Endothelial cell of umbilical vein (primary cell): ENCODE measurements at places on chromosomes 6 and 20. TPM values are rescaled to one million over a fixed set of nuclear protein-coding genes. Genes with fewer than 3 reads are reported as not detected.

GRCh38 chr6:551405-551804 is 105.5 kb downstream of the HUS1B start:
- DNase-seq, result no peak

The ACOT8 gene
- total RNA-seq, result 15.5 and 15.8 TPM in 2 replicates

- DNase-seq, result no peak
Observed at GRCh38 chr6:14543971-14544585, 426.5 kb downstream of the CD83 start.

The CARMIL1 gene
- 8.7 and 8.8 TPM in 2 replicates for total RNA-seq

DNA sequence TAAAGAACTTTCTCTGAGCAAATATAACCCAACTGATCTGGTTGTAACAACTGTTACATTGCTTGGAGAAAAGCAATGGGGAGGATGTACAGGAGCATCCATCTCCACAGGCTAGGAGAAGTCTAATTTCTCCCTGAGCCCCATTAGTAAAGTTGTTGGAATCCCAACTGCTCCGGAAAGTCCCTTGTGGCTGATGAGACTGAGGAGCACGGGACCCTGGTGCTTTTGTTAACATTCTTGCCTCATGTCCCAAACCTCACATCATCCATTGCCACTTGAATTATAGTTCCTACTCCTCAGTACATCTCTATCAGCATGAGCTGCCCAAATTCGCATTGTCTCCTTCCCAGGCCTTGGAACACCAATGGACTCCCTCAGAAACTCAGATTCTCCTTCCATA is 260.6 kb upstream of the BMP2 start:
- no peak for DNase-seq

GRCh38 chr6:90730151-90730673 is 143.3 kb upstream of the MAP3K7 start:
- DNase-seq, result no peak

- no peak for DNase-seq
Observed at GRCh38 chr6:42402184-42402583, 49.5 kb downstream of the TRERF1 start.

The CST4 gene
- total RNA-seq, result not detected in 2 replicates

The RIPOR3 gene
- total RNA-seq, result not detected in 2 replicates

The MACROD2 gene
- total RNA-seq, result 0.73 and 0.97 TPM in 2 replicates

DNA sequence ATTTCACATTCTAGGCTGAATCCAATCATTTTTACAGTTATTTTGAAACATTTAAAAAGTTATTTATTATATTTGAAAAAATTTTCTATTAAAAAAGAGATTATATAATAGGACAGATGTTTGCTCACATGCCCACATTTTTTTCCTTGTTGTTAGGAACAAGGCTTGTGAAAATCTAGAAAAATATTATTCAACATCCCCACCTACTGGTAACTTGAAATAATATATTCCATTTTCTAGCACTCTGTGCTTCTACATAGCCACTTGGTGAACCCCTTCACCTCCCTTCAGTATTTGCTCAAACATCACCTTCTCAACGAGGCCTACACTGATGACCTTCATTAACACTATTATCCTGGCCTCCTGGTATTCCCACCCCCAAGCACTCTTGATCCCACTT is 18.3 kb upstream of the GPRC6A start:
- peak; percentile 36 for DNase-seq

GRCh38 chr6:811831-812230 is 118.9 kb upstream of the EXOC2 start:
- DNase-seq, result no peak

- DNase-seq, result no peak
Observed at GRCh38 chr20:57071283-57071731, 195.1 kb downstream of the BMP7 start.

The TGM2 gene
- 708 and 868 TPM in 2 replicates for total RNA-seq

The C6orf52 gene
- total RNA-seq, result not detected in 2 replicates

DNA sequence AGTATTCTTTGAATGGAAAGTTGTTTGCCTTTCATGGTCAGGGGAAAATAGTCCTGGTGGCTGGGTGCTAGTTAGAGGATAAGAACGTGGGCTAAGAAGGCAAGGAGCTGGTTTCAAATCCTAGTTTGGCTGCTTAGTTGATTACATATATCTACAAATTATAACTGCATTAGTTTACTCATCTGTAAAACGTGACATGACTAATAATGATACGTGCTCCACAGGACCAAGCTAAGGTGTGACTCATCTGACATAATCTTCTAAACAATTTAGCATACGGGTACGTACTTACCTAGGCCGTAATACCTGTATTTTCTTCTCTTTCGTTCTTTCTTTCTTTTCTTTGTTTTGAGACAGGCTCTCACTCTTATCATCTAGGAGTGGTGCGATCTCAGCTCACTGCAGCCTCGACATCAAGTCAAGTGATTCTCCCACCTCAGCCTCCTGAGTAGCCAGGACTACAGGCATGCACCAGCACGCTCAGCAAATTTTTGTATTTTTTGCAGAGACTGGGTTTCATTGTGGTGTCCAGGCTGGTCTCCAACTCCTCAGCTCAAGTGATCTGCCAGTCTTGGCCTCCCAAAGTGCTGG is 1274.2 kb upstream of the GJE1 start:
- peak; percentile 32 for DNase-seq

- no peak for DNase-seq
Observed at GRCh38 chr6:121755485-121755884, 320.0 kb downstream of the GJA1 start.

The BEND6 gene
- 0.35 and 0.66 TPM in 2 replicates for total RNA-seq

The RAD21L1 gene
- not detected in 2 replicates for total RNA-seq

GRCh38 chr20:10922941-10923340 is 249.1 kb upstream of the JAG1 start:
- DNase-seq, result no peak

DNA sequence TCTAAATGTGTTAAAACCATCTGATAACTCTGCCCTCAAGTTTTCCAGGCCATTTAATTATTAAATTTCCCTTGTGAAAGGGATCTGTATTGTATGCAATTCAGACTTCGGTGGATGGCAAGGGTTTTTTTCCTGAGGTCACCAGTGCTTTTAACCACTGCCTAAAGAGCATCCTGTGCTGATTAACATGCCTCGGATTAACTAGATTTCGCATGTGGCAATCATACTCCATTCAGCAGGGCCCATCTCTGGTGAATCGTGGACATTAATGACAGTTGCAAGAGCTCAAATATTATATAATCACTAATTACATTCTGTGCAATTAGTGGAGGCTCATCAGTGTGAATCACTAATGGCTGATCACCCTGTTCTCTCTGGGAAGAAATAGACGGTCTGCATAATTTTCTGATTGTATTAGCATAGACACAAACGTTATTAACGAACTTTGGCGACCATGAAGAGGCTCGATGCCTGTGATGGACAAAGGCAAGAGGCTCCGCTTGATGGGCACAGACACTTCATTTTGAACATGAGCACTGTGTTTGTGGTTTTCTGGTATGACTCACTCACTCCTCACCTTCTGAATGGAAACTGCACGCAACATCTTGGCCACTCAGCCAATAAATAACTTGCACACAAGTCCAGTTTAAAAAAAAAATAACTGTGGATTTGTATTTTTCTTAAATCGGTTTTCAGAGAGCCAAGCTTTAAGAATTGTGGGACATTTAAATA is 31.4 kb downstream of the LINC00237 start:
- DNase-seq, result no peak

GRCh38 chr6:137160763-137161162 is 12.7 kb downstream of the IL22RA2 start:
- DNase-seq, result no peak

The B4GALT5 gene
- total RNA-seq, result 58.5 and 70.1 TPM in 2 replicates

GRCh38 chr6:11622156-11622555 is 84.6 kb downstream of the TMEM170B start:
- no peak for DNase-seq

DNA sequence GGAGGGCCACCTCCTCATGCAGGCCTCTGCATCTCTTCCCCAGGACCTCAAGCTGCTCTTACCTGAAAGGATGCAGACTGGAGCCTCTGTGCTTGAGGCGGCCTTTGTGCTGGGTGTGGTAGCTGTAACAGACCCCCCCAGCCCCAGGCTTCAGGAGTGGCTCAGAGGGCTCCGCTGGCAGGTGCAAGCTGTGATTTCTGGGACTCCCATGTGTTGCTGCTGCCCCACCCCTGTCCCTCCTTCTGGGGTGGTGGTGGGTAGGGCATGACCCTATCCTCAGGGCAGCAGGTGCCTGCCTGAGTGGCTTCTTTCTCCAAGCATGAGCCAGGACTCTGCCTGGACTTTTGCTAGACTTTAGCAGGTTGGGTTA is 121.2 kb downstream of the SULF2 start:
- DNase-seq, result no peak

The ZFAND3 gene
- total RNA-seq, result 54.2 and 55.3 TPM in 2 replicates

- DNase-seq, result no peak
Observed at GRCh38 chr6:142822383-142822782, 122.6 kb downstream of the HIVEP2 start.

DNA sequence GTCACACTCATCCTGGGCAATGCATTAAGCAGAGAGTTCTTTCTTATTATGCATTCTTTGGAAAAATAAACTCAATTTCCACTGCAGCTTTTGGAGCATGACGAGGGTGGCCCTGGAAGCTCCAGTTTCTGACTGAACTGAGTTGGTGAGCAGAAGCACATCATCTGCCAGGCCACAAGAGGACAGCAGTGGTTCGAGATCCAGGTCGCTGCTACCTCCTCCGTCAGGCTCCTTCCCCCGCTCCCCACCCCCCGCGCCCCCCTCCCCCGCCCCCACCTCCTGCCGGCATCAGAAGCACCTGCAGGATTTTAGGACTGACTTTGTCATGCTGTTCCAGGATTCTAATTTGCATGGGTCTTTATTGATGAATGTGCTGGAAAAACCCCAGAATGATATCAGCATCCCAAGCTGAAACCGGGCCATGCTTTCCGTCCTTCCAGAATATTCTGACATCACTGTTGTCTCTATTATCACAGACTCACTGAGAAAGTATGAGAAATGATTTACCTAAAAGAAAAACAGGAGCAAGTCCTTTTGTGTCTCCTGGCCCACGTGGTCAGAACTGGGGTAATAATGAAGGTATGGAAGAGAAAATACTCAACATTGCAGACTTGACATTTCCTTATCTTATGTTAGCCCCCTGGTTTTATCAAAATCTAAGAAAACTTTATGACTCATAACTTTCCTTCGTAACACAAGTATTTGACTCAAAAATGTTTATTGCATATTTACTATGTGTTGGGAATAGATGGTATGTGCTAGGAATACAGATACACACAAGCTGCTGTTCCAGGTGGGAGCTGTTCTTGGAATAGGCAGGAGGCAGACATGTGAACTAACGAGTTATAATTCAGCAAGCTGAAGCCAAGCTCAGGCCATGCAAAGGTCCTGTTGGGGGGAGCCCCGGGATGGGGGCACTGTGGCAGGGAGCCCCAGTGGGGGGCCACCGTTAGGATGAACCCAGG is 220.2 kb upstream of the EXOC2 start:
- no peak for DNase-seq

DNA sequence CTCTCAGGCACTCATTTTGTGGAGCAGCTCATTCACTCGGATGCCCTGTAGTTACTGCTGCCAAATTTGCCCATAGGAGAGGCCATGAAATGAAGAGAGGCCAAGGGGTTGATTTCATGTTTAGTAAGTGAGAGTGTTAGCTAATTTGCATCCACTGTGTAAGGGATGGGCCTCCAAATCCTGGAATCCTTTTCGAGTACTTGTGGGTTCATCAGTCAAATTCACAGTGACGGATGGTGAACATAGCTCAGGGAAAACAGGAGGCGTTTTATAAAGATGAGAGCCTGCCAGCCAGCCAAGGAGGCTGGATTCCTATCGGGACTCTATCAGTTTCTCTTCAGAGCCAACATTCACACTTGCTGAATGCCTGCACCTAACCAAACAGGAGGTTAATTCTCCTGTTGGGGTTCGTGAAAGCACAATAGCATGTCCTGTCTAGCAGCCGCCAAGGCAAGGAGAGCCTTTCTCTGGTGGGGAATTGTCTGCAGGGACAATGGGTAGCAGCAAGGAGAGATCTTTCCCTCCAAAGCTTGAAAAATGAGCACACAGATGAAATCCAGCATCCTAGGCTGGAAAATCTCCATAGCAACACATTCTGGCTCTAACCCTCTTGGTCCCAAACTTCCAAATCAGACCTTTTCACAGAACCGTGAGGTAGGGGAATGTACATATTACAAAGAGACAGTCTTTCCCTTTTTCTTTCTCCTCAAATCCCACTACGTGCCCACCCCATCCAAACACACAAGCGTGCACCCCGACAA is 231.4 kb upstream of the ECI2 start:
- no peak for DNase-seq

DNA sequence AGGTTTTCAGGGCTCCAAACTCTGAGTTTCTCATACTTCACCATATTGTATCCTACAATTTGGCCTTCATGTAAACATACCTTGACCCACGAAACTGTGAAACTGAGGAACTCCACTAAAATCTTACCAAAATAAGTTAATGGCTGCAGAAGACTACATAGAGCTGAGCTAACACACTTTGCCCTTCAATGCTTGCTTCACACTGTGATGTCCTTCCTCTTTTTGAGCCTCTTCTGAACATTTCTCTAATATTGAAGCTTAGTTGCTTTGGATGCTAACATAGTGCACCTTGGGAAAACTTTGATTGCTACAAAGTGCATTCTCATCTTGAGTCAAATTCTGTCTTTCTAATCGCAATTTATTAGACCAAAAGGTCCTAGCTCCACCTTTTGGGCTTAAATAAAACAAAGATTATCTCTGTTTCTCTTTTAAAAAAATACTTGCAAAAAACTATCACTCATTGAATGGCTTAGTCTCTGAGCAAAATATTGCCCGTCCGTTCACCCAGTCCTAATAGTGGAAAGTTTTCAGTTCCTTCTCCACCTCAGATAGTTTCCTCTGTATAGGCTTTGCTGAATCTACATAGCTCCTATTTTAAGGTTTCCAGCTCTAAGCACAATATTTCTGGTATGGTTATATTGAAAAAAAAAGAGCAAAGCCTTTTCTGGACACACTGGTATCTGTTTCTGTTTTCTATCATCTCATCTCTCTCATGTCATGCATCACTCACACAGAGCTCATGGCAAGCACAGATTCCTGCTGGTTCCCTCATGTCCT is 494.6 kb downstream of the RFPL4B start:
- DNase-seq, result no peak

DNA sequence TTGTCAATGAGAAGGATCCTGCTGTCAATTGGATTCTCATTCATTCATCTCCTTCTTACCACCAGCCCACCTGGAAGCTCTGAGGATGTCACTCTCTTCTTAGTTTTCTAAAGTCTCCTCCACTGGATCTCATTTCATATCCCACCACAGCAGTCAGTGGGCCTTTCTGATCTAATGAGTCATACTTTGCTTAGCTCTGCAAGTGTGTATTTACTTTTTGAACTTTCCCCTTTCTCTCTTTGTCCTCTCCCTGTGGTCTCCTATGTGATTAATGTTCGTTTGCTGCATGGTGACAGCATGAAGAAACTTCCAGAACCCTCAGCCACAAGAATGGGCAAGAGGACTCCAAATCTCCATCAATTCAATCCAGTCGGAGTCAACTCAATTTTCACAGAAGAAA is 63.6 kb upstream of the SYNDIG1 start:
- no peak for DNase-seq
